Hematopoietic multipotent progenitor cell treated with erythropoietin and hydrocortisone succinate and interleukin-3 and kit ligand, for 17 days (in vitro differentiated cells): ENCODE measurements at places on chromosomes 7 and 10.

- DNase-seq: no peak
Measured at GRCh38 chr10:103246324-103246723, 637 bp downstream of the RPEL1 start.

DNA sequence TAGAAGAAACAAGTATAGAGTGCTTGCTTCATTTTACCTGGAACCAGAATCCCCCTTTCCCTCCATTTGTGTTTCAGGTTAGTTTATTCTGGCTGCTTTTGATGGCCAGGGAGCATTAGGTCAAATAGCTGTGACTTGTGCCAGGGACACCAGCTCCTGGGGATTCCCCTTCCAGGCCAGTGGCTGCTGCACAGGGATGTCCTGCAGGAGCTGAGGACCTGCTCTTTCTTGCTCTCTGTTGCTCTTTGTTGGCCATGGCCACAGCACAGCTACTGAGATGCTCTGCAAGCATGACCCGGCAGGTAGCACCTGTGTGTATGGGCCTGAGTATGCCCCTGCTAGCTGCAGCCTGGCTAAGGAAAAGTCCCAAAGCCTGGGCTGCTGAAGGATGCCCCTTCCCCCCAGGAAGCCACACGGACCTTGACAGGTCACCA lies 208.9 kb downstream of the EBF3 start:
- no peak for DNase-seq

GRCh38 chr10:132543916-132544743 lies 6.5 kb downstream of the INPP5A start:
- DNase-seq: no peak

DNA sequence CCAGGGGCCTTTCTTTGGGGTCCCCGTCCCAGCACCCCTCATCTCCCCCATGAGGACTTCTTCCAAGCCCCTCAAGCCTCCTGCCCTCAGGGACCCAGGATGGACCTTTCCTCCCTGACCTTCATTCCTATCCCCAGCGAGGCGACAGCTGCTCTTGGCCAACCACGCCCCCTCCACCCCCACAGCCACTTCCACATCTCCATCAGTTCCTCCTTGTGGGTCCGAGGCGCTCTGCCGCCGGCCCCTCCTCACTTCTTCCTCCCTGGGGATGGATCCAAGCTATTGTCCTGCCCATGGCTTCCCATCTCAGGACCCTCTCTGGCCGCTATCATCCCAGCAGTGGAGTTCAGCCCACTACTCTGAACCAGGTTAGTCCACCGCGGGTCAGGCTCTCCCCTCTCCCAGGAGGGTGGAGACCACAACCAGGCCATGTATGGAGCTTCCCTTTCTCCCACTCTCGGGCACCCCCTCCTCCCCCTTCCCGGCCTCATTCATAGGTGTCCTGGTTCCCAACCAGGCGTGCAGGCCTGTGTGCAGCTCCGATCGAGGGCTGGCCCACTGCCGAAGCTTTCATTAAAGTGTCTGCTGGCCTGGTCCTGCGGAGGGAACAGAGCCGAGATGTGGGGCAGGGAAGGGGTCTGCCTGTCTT lies 1.7 kb upstream of the SH2B2 start:
- no peak for DNase-seq

GRCh38 chr7:88835147-88835728 lies 39.7 kb upstream of the TEX47 start:
- DNase-seq: no peak

DNA sequence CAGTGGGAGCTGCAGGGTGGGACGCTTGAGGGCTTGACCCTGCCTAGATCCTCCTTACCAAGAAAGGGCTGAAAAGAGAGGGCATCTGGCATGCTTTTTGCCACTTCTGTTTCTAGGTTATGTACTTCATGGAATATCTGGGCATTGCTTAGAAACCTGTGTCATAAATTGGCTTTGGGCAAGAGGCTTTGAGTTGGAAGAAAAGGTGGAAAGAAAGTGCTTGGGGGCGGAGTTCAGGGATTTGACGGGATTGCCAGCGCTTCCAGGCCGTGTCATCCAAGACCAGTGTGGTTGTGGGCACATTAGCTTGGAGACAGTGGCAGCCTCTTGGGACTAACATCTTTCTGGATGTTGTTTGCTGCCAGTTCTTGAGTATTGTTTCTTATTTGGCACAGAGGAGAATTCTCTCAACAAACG lies 825 bp downstream of the ZNF862 start:
- DNase-seq: no peak

GRCh38 chr10:123303581-123304337 lies 149.6 kb downstream of the BUB3 start:
- no peak for DNase-seq

DNA sequence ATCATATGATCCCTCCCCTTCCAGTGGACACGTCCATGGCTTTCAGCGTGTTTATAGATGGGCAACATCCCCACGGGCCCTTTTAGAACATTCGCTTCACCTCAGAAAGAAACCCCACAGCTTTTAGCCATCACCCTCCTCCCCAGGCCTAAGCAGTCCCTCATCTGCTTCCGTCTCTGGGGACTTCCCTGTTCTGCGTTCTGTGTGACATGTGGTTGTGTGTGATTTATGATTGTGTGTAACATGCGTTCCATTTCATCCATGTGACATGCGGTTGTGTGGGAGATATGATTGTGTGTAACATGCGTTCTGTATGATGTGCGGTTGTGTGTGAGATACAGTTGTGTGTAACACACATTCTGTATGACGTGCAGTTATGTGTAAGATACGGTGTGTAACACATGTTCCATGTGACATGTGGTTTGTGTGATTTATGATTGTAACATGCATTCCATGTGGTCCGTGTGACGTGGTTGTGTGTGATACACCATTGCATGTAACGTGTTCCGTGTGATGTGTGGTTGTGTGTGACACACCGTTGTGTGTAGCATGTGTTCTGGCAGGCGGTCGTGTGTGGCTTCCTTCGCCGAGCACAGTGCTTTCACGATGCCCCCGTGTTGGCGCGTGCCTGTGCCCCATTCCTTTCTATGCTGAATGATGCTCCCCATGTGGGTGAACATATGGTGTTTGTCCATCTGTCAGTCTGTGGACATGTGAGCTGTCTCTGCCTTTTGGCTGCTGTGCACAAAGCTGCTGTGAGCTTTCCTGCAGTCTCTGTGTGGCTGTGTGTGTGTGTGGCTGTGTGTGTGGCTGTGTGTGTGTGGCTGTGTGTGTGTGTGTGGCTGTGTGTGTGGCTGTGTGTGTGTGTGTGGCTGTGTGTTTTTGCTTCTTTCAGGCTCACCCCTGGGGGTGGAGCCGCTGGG lies 26.2 kb downstream of the PWWP2B start:
- no peak for DNase-seq

- DNase-seq: no peak
Measured at GRCh38 chr7:148116829-148117403, 473.6 kb upstream of the C7orf33 start.

- no peak for DNase-seq
Measured at GRCh38 chr7:153398370-153398769, 638.8 kb downstream of the ACTR3B start.

GRCh38 chr7:39172137-39172536 lies 194.4 kb downstream of the POU6F2 start:
- DNase-seq: no peak

DNA sequence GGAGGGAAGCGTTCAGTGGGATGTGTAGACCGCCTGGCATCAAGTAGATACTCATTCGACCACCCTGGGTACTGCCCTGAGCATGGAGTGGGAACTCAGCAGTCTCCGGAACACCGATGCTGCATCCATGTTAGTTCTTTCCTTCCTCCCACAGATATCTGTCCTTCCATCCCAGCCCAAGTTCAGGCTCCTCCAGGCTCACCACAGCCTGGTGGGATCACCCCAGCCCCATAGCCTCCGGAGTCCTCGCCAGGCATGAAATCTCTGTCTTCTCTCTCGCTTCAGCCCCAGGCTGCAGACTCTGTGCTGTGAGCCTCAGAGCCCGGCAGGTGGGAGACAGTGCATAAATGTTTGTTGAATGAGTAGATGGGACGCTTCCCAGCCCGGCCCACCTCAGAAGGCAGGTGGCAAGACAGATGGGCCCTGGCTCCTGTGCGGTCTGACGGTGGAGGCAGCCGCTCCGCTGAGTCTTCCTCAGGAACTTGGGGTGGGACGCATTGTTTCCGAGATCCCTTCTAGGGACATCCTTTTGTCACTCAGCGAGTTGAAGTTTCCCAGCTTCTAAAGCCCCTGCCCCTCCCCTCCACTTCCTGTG lies 42.9 kb downstream of the ELFN1 start:
- DNase-seq: no peak

DNA sequence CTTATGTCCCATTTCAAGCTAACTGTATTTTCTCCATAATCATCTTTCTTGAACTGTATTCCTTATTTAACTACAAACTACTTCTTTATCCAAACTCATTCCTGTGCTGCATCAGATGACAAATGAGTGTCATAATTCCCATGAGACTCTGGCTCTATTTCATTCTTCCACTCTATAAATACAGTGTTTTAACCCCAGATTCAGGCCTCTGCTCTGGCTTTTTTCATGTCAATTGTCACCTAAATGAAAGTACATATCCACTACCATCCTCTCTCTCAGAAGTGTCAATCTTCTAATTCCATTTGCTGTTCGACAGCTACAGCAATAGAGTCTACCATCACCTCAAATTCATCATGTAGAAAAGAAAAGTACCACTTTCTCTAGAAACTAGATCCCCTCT lies 172.7 kb downstream of the CACNA2D1 start:
- DNase-seq: no peak

- DNase-seq: no peak
Measured at GRCh38 chr10:121812031-121812430, 115.8 kb downstream of the ATE1 start.
